NCI-H2081 treated with DMSO at 0.1 percent for 48 hours (cell line): ENCODE measurements at places on chromosomes 5 and 9.

DNA sequence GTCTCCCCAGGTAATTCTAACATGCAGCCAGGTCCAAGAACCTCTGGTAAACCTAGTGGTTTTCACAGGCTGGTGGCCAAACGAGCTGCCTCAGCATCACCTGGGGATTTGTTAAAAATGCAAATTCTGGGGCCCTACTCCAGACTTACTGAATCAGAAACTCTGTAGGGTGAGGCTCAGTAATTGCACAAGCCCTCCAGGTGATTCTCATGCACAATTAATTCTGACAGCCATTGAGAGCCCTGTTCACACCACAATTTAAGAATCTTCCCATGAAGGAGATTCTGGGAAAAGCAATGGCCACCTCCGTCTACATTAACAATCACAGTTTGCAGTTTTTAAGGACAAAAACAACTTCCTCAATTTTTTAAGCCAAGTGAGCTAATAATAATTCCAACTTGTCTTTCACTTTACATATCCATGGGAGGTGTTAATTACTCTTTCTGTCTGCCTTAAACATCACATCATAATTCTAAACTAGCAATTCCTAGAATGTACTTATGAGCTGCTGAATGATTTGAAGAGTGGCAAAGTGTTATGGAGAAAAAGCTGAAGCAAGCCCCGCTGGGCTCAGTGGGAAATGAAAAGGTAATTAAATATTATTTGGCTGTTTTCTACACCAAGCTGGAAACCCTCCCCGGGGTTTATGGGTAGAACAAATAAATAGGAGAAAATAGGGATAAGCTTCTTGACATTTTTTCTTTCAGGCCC lies 70.0 kb downstream of the GLDC start:
- DNase-seq: no peak

GRCh38 chr9:135127718-135128670 lies 40.5 kb downstream of the OLFM1 start:
- no peak for DNase-seq

GRCh38 chr5:158422653-158423515 lies 563.9 kb upstream of the CLINT1 start:
- no peak for DNase-seq

DNA sequence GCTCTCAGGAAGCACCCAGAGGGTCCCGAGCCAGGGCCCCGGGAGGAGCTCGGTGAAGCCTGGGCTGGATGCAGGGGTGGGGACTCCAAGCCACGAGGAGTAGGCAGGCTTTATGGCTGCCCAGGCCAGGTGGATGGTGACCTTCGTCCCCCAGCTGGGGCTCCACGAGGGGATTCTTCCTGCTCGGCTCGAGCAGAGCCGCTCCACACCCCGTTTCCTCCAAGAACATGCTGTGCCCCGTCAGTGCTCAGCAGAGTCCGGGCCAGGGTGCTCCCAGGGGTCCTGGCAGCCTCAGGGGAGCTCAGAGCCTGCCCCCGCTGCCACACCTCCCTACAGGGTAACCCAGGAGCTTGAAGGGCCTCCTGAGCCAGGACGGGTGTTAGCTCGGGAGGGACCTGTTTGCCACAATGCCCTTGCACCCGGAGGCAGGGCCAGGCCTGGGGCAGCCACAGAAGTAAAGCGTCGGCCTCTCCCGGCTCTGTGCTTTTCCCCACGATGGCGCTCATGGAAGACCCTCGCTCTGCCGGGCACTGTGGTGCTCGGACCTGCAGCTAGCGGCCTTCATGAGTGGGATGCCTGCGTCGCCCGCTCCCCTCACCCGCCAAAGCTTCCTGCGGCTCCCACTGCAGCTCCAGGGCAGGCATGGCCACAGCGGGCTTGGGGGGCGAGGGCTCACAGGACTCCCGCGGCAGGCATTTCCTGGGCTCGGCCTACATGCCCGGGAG lies 86.8 kb downstream of the KCNT1 start:
- no peak for DNase-seq

DNA sequence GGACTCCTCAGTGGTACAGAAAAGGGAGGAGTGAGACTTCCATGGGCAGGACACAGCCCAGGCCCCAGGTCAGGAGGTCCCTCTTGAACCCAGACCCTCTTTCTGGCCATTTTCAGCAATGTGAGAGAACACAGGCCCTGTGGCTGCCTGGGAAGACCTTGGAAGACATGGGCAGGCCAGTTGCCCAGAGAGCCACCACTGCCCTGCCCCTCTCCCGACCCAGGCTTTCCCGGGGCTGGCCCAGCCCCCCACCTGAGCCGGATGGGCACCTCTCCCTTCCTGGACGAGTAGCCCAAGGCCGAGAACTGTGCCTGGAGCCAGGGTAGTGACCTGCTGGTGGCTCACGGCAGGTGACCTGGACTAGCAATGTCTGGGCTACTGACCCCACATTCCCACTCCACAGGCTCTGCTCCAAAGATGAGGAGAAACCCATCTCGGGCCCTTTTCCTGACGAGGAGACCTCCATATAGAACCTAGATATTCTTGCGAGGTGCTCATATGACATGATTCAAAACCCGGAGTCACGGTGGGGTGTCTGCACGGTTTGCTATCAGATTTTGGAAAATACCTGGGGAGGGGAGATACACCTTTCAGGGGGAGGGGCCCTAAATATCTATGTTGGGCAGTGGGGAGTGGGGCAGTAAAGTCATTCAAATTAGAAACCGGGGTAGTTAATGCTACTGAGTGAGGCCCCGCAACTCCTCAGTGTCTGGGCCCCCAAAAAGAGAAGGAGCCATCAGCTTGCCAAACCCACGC lies 59.4 kb downstream of the ZNF354C start:
- no peak for DNase-seq

- no peak for DNase-seq
Observed at GRCh38 chr5:83654427-83654994, 66.1 kb downstream of the HAPLN1 start.

GRCh38 chr5:90287036-90287435 lies 122.5 kb downstream of the CETN3 start:
- DNase-seq: no peak

GRCh38 chr5:65326922-65327321 lies 154.8 kb downstream of the ADAMTS6 start:
- DNase-seq: no peak

DNA sequence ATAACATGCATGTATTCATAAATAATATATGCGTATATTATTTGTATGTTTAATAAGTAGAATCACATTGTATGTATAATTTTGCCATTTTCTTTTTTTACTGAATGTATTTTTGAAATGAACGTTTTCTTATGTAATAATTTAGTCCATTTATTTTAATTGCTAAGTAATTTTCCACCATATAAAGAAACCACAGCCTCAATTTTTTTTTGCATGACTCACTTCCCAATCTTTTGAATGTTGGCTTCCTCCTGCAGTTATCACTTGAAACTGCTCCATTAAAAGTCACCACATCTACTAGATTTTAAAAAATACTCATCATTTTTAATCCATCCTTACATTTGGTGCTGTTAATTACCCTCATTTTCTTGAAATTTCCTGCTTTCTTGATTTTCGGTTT lies 363.3 kb upstream of the MEF2C start:
- DNase-seq: no peak

- DNase-seq: no peak
Observed at GRCh38 chr5:40652441-40653220, 27.1 kb upstream of the PTGER4 start.

GRCh38 chr9:137191691-137192447 lies 3.4 kb downstream of the SSNA1 start:
- no peak for DNase-seq

- DNase-seq: no peak
Observed at GRCh38 chr5:59322894-59323293, 570.6 kb downstream of the PDE4D start.

DNA sequence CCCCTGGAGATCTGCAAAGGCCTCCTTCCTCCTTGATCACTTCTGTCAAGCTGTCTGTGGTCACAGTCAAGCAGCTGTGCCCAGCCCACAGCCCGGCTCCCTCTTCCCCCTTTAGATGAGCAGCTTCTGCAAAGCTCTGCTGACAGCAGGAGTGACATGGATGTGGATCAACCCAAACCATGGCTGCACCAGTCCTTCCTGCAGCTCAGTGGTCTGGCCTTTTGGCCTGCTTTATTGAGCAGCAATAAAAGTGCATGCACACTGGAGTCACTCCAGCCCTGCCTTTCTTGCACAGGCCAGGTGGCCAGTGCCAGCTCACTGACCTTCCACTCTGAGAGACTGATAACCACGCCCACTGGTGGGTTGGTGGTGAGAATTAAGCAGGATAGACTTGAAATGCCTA lies 91.3 kb upstream of the OTULINL start:
- no peak for DNase-seq

DNA sequence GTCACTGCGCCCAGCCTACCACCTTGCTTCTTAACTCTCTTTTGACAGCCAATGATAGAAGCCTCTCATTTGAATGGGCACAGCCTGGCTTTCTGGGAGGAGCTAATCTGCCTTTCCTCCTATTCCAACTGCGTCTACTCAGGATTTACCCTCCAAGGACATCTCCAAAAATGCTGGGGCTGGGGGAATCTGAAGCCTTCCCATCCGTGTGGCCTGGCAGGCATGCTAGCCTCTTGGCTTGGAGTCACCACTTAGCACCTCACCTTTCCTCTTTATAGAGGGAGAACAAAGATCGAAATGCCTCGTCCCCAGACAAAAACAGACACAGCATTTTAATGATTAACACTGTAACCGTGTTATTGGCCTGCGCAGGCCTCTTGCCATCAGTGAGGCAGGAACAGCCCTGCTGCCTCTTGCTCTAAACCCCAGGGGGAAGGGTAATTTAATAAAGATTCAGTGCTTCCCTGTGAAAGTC lies 108.2 kb upstream of the KLF4 start:
- DNase-seq: no peak

GRCh38 chr5:133364936-133365707 lies 247.2 kb downstream of the FSTL4 start:
- no peak for DNase-seq

DNA sequence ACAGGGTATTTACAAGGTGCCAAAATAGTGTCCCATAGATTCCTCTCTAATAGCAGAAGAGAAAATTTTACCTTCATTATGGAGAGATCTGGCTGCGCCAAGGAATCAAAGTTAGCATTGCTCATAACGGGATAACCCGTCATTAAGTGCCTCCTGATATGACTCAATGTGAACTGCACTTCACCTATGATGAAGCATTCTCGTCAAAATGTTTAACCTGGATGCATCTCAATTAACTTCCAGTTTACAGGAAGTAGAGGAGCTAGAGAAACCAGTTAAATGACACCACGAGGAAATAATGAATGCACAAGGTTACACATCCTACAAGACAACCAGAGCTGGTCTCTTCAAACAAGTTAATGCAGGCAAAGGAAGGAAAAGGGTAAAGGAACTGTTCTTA lies 17.2 kb downstream of the FBXW11 start:
- no peak for DNase-seq

- DNase-seq: no peak
Observed at GRCh38 chr9:98911042-98911441, 32.7 kb upstream of the COL15A1 start.

- no peak for DNase-seq
Observed at GRCh38 chr9:91693226-91693625, 256.8 kb downstream of the ROR2 start.

DNA sequence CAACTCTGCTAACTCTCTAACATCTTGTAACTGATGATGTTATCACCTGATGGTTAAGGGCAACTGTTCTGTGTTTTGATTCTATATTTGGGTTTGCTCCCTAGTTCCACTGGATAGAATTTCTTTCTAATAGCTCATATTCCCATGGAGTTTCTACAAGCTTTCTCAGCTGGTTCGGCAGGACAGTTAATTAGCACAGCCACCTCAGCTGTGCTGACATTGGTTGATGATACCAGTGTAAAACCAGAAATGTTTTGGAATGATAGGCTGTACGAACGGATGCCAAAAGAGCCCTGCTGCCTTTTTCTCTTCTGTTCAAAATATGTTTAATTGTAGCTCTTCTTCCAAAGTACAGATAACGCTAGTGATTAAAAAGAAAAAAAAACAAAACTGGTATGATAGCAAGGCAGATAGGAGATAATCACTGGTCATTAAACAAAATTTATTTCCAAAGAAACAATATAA lies 440.5 kb upstream of the ZNF608 start:
- DNase-seq: no peak

DNA sequence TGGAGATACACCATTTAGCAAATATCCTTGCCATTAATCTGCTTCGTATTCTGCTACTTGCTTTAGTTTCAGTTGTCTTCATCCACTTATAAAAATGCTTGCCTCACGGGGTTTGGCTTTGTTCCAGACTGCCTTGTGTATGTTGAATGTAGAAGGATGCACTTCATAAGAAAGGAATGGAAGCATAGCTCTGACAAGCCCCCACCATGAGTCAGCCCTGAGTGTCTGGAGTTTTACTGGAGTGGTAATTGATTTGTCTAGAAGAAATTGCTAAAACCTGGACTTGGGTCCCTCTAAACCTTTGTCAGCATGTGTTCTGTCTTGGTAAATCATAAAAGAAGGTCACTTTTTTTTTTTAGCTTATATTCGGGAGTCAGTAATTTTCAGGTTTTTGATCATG lies 4.6 kb downstream of the TEX48 start:
- no peak for DNase-seq

DNA sequence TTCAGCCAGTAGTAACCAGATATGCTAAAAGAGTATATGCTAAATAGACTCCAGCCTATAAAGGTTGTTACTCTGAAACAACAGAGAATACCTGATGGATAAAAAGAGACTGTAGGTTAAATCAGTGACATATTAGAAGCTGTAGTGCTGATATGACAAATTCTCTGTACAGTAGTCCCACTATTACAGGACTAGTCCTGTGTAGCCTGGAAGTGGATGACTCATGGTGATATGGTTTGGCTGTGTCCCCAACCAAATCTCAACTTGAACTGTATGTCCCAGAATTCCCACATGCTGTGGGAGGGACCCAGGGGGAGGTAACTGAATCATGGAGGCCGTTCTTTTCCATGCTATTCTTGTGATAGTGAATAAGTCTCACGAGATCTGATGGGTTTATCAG lies 276.2 kb upstream of the POU5F2 start:
- no peak for DNase-seq

- no peak for DNase-seq
Observed at GRCh38 chr5:172690258-172691075, 49.4 kb downstream of the NEURL1B start.
